Hematopoietic multipotent progenitor cell treated with erythropoietin and hydrocortisone succinate and interleukin-3 and kit ligand, for 15 days (in vitro differentiated cells): ENCODE measurements at places on chromosomes 12 and 14.

DNA sequence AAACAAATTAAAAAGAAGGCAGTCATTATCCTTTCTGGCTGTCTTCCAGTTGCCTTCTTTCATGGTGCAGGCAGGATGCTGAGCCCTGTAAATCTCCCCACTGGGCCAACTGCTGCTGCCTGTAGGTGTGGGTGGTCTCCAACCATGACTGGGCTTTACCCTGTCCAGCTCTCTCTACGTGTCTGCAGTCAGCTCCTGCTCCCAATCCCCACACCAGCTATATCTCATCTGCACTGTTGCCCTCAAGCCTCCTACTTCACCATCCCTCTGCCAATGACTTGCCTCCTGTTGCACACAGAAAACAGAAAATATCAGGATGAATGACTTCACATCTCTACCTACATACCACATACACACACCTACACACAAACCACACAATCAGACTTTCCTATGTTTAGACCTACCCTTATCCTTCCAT, 39.7 kb upstream of the PSMA6 start:
- DNase-seq, result no peak

DNA sequence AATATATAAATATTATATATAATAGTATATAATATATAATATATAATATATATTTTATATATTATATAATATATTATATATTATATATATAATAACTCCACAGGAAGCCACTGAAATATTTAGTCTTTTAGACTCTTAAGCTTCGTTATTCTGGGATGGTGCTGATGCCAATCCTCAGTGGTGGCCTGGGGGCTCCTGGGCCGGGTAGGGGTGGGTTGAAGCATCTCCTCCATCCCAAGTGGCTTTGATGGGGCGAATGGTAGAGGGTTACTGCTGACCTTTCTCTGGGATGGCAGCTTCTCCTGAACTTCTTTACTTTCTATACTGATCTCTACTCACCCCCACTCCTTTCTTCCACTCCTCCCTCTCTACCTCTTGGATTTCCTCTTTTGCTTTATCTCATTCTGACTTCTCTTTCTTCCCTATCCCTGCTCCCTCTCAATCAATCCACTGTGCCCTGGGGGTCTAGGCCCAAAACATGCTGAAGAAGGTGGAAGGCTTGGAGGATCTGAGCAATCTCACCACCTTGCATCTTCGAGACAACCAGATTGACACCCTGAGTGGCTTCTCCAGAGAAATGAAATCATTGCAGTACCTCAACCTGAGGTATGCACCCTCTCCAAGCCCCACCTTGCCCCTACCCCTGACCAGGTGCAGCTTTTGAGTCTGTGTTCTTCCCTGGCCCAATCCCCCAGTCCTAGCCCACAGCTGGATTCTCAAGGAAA, 4.8 kb upstream of the ENO2 start:
- no peak for DNase-seq

DNA sequence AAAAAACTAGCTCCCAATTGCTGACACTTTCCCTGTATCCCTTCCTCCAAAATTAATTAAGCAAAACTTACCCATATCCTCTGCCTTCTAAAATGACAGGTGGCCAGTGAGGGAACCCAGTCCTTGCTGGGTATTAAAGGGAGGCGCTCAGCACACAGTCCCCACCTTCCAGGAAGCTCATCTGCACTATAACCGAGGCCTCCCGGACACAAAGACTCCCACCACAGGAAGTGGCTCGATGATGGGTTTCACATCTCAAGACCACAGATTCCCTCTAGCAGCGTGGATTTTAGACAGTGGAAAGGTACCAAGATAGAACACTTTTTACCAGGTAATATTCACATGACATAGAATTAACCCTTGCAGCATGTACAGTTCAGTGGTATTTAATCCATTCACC, 126.8 kb upstream of the NCOR2 start:
- DNase-seq, result no peak

DNA sequence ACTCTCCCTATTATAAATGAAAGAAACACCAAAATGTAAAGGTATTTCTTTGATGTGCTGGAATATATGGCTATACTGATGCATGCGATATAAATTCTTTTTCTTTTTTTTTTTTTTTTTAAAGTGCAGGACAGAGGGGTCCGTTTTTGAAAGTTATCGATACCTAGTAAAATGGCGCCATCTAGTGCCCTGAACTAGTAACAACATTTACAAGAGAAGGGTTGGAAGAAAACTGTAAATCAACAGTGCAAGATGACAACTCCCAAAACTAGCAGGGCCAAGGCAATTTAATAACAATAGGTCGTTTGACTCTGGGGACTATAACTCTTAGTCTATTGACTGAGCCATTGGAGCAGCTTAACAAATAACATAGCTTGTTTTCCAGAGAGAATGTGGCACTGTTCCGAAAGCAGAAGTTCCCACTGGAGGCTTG, 137.7 kb downstream of the SPTSSA start:
- peak; percentile 57 for DNase-seq

- DNase-seq, result no peak
Observed at GRCh38 chr12:52792185-52793029, 3.5 kb downstream of the KRT3 start.

GRCh38 chr14:74241652-74242017, 2.4 kb downstream of the VSX2 start:
- no peak for DNase-seq

DNA sequence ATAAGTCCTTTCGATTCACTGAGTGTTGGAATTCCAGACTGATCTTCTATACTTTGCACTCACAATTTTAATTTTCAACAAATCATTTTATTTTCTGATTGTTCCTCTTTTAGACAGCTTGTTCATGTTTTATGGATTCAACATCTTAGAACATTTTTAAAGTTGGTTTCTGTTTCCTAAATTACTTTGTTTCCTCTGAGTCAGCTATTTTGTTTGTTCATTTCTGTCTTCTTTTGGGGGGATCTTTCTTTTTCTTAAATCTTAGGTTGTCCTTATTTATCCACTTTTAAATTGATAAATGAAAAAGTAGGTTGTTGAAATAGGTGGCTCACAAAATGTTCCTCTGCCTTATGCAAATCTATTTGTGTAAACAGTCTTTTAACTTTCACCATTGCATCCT, 160.0 kb downstream of the GALC start:
- DNase-seq, result no peak
